ENCODE measurements at places on chromosomes 2 and 18.

GRCh38 chr2:135818937-135819610 lies 17.9 kb downstream of the LCT start:
- no peak for DNase-seq

- DNase-seq = no peak
Observed at GRCh38 chr2:105487142-105488069, 88.6 kb upstream of the FHL2 start.

DNA sequence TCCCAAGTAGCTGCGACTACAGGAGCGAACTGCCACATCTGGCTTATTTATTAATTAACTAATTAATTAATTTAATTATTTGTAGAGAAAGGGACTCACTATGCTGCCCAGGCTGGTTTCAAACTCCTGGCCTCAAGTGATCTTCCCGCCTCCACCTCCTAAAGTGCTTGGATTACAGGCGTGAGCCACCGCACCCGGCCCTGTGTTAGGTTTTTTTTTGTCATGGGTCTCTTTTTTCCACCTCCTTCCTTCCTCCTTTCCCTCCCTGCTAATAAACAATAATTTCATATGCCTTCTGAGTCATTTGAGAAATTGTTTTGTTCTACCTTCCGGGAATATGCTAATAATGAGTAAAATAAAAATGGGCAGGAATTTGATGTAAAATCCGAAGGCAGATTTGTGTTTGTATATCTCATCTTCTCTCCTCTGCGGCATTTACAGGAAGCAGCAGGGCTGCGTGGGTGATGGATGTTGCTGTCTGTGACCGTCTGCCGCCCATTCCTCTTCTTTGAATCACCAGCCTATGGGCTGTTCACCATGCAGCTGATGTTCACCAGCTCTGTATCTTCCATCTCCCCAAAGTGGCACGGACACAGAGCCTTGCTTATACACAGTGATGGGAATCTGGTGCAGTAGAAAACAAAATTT lies 89.9 kb downstream of the ACSL3 start:
- DNase-seq = no peak

- no peak for DNase-seq
Observed at GRCh38 chr2:105519516-105519915, 120.7 kb upstream of the FHL2 start.

GRCh38 chr2:209253544-209253943 lies 170.3 kb upstream of the MAP2 start:
- DNase-seq = no peak

GRCh38 chr2:88038263-88039105 lies 17.1 kb downstream of the KRCC1 start:
- no peak for DNase-seq

- DNase-seq = peak; percentile 25
Observed at GRCh38 chr2:121648206-121649148, 785 bp downstream of the CLASP1 start.

- no peak for DNase-seq
Observed at GRCh38 chr2:206396211-206396610, 47.1 kb upstream of the ADAM23 start.

DNA sequence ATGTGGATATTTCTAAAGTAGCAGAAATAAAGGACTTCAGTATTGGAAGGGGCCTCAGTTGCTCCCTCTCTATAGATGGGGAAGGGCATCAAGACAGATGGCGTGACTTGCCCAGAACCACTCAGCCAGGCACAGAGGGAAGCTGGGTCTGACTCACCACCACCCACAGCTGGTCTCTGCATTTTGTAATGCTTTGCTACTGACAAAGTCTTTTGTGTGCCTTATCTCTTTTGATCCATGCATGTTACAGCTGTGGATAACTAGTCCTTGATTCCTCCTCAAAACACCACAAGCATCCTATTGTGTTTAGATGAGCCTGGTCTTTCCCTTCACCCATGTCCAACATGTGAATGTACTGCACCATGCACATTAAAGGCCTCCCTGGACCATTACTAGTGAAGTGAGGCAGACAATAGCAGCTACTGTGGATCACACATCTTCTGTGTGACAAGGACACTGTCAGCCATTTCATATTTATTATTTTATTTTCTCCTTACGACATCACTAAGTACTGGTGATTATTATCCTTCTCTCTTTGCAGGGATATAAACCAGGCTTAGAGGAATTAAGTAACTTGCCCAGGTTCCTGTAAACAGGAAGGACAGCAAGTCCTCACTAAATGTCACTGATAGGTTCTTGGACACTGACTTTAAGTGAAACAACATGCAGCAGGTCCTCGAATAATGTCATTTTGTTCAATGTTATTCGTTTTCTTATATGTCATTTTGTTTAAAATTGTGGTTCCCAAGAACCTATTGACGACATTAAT lies 29.6 kb upstream of the IL37 start:
- no peak for DNase-seq

DNA sequence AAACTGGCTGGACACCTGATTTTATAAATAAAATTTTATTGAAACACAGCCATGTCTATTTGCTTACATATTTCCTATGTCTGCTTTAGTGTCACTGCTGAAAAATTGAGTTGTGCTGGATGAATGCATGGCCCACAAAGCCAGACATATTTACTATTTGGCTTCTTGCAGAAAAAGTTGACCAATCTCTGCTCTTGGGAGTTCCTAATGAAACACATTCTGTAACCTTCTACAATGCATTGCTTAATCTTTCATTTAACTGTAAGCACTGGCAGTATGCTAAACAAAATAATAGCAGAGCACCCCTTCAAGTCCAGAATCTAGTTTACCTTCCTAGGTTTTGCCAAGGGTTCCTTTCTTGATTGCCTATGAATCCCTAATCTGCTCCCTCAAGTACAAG lies 17.7 kb upstream of the SERPINB7 start:
- DNase-seq = no peak

- DNase-seq = no peak
Observed at GRCh38 chr2:192043216-192043870, 151.4 kb downstream of the TMEFF2 start.

GRCh38 chr2:108922141-108922915 lies 66.7 kb downstream of the EDAR start:
- no peak for DNase-seq

- DNase-seq = no peak
Observed at GRCh38 chr18:1463981-1464380, 559.3 kb downstream of the ADCYAP1 start.

DNA sequence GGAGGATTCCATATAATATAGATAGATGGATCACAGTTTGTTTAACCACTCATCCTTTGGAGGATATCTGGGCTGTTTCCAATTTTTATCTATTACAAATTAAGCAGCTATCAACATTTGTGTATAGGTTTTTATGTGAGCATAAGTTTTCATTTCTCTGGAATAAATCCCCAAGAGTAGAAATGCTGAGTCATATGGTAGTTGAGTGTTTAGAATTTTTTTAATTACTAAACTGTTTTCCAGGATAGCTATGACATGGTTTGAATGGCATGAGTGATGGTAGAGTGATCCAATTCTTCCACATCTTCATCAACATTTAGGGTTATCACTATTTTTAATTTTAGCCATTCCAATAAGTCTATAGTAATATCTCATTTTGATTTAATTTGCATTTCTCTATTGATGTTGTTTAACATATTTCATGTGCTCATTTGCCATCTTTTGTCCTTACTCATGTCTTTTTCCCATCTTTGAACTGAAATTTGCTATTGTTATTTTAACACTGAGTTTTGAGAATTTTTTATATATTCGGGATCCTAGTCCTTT lies 31.4 kb downstream of the ABCB11 start:
- DNase-seq = no peak

- DNase-seq = no peak
Observed at GRCh38 chr2:205721057-205721449, 38.8 kb downstream of the NRP2 start.

GRCh38 chr2:18506883-18507509 lies 53.5 kb downstream of the RDH14 start:
- no peak for DNase-seq

GRCh38 chr2:54898456-54899226 lies 151.6 kb downstream of the RTN4 start:
- no peak for DNase-seq

DNA sequence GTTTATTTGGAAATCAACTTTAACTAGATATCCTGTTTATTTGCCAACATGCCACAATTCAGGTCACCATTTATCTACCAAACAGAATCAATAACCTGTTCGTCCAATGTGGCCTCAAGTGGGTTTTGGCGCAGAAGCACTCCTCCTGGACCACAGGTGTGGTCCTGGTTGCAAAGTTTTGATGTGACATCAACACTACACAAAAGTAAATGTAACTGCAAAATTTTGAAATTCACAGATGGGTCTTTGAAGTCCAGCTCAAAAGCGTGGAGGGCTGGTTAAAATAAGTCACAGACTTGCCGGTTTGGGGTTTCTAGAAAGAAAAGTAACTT lies 474 bp upstream of the GCA start:
- DNase-seq = no peak

GRCh38 chr2:19648583-19648982 lies 253.2 kb downstream of the TTC32 start:
- no peak for DNase-seq

DNA sequence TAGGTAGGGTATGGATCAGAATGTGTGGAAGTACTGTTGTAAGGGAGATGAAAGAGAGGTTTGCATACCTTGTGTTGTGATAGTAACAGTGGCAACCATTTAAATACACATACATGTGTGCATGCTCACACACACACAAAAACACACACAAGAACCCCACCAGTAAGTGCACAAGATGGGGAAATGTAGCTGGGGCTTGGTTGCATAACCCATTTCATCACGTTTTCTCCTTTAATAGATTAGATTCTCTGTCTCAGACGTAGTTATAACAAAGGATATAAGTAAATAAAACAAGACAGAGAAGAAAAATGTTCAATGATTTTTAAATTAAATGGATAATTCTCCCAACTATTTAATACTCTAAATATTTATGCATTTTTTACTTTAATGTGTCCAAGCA lies 13.4 kb downstream of the ARHGAP15 start:
- DNase-seq = no peak

GRCh38 chr2:226796840-226797288 lies 2.8 kb downstream of the IRS1 start:
- DNase-seq = no peak

- DNase-seq = no peak
Observed at GRCh38 chr18:35045806-35046205, 4.6 kb downstream of the MAPRE2 start.

GRCh38 chr2:29063646-29064345 lies 10.5 kb downstream of the PCARE start:
- DNase-seq = no peak

- no peak for DNase-seq
Observed at GRCh38 chr2:238972146-238972445, 124.2 kb downstream of the TWIST2 start.

GRCh38 chr2:205860885-205861284 lies 178.6 kb downstream of the NRP2 start:
- no peak for DNase-seq

- no peak for DNase-seq
Observed at GRCh38 chr2:138032334-138032733, 68.1 kb downstream of the HNMT start.

DNA sequence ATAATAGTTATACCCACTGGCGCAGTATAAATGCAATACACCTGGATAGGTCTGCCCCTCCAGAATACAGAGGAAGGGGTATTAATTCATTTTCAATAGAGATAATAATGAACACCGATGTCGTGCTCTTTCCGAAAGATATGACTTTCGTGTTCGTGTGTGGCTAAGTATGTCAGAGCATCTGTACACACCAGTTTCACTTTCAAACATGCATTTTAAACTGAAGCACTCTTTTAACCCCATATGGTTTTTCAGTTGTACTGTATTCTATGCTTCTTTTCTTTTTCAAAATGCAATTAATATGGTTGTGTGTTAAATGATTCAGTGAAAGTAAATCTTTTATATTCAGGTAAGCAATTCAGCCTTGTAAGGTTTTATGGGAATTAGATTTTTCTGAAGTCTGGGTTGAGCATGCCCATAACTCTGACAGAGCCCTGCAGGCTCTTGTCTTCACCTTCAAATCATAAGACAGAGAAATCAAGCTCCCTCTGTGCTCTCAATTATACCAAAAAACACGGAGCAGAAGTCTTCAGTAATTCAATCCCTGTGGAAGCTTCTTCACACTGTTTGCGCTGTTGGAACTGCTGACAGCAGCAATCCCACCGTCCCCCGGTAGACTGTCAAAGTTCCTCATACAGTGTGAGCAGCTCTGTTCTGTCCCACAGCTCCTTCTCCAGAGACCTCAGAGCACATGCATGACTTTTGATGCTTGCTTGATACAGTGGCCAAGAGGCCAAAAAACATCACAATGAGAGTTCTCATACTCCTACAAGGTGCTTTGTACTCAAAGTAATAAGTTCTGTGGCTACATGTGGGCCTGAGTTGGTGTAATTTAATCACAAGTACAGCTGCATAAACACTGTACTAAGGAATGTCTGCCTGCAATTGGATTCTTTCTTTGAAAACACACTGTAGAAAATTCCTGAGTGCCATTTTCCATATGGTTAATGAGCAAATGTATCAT lies 186.8 kb downstream of the ZNF521 start:
- no peak for DNase-seq

GRCh38 chr2:86023366-86023712 lies 82.3 kb downstream of the POLR1A start:
- DNase-seq = no peak

- no peak for DNase-seq
Observed at GRCh38 chr18:74477771-74478170, 18.4 kb upstream of the CNDP2 start.

DNA sequence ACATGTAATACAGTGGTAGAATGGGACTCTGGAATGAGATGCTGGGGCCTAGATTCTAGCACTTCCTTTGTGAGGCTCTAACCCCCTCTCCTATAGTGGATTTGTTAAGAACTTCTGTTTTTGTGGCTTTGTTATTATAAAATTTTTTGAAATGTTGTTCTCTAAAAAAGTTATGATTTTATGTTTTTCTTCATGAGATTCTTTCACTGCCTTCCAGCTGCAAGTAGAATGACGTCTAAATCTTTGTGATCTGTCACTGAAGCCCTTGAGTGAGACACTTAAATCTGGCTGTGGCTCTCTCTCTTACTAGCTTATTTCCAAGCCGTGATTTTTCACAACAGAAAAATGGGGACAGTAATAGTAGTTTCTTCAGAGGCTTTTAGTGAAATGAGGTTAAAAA lies 1.6 kb downstream of the CASP8 start:
- DNase-seq = no peak

- DNase-seq = no peak
Observed at GRCh38 chr18:55106906-55107305, 147.6 kb upstream of the CCDC68 start.

- no peak for DNase-seq
Observed at GRCh38 chr2:154233231-154233630, 361.5 kb downstream of the GALNT13 start.

Data from CD4-positive, alpha-beta T cell treated with Interleukin-6 at 100 ng/mL for 8 hours (primary cell).